ENCODE measurements at places on chromosomes 4 and X.

DNA sequence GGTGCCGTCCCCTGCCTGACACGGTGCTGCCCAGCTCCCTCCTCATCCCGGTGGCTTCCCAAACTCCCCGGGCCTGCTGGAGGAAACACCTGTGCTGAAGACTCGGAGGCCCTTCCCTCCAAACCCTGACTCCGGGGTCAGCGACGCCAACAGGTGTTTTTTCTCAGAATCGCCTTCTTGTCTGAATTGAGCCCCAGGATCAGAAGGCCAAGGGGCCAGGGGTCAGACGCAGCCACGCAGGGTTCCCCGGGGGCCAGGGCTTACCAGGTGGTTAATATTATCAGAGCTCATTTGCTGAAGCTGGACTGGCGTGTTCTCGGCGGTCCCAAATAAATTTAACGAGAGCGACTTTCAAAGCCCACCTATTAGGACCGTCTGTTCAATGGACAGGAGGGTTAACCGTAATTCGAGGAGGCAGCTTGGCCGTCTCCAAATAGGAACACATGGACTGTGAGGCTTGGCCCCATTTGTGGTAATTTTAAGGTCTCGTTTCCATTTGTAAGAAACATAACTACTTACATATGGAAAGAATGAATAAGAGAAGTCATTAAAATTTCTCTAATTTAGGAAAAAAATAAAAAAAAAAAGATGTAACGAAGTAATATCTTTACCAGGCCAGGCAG is 239.3 kb downstream of the CRLF2 start:
- DNase-seq, result no peak

GRCh38 chr4:148059617-148060180 is 327.8 kb downstream of the ARHGAP10 start:
- DNase-seq, result no peak

- peak; percentile 97 for DNase-seq
These were observed at the start of gene FIP1L1 for GRCh38 chr4:53377319-53378170. FIP1L1 (plus strand) TSS chr4:53377641; CDS start chr4:53377839, 198 bp downstream.

DNA sequence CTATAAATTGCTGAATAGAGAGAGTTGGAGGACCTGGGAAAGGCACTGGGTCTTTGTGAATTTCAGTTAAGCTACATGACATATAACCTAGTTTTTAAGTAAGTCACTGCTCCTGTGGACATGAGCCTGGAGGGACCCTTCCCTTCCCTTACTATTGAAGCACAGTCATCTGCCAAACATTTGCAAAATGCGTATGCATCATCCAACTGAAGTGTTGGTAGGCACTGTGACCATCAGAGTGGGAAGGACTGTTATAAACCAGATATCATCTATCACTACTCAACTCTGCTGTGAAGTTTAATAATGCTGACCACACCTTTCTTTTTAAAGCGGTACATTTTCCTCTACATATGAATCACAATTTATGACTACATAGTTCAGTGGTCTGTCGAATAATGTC is 5.2 kb downstream of the GABRA3 start:
- no peak for DNase-seq

DNA sequence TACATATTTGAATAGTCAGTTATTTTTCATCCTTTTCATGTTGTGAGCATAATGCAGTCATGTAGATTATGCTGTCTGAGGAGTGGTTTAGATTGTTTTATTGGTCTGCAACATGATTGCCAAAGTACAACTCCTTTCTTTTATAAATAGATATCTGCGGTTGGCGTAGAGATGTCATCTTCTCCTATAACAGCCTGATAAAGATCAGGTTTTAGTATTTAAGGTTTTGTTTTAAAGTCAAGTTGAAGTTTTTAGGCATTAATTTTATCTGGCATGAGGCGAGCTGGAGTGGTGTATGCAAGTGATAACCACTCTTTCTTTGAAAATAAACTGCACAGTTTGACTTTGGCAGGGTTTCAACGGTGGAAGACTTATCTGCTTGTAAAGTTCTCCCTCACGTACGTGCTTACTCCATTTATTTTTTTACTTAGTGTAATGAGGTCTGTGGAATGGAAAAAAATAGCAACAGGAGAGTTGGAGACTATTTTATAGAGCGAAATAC is 126.3 kb downstream of the FBXO8 start:
- no peak for DNase-seq

GRCh38 chr4:112055100-112055499 is 90.2 kb upstream of the FAM241A start:
- no peak for DNase-seq

DNA sequence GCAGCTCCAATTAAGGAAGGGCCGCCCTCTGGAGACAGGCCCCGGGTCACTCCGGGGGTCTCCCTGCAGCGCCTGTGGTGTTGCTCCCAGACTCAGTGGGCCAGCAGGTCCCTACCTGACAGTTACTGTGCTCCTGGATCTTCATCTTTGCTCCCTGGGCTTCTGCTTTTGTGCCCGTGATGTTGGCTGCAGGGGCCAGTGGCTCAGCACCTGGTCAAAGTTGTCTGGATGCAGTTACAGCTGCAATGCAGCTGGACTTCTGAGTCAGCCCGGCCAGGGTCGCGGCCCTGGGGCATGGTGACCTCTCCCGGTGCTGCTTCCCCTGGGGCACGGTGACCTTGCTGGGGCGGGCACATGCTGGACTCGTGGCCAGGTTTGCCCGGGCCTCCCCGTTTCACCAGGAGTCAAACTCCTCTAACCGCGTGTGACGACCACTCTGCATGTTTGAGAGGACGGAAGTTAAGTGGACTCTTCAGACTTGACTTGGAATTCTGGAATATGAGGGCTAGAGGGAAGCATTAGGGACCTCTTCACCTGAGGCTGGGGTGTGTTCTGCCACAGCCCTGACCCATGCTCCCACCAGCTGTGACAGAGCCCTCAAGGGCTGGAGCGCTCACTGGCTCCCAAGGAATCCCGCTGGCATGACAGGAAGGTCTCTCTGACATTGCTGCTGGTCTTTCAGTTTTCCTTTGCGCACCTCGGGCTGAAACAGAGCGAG is 3.7 kb downstream of the CTAG2 start:
- no peak for DNase-seq

DNA sequence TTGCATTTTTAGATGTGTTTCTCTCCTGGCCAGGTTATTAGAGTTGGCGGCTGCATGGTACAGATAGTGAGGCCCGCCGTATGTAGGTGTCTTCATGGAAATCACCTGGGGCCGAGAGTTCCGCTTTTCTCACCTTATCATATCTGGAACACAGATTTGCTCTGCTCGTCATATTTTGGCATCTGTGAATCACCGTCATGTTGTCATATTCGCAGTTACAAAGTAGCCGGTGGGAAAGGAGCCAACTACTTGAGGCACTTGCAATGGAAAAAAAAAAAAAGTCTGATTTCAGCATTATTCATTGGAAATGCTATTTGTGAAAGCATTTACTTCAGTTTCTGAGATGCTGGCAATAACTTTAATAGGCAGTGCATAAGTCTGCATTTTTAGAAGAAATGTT is 1715.2 kb upstream of the TENM3 start:
- DNase-seq, result no peak

GRCh38 chrX:72716766-72717165 is 2.7 kb upstream of the PHKA1 start:
- no peak for DNase-seq

GRCh38 chr4:25417014-25417413 is 40.0 kb downstream of the ANAPC4 start:
- DNase-seq, result no peak

DNA sequence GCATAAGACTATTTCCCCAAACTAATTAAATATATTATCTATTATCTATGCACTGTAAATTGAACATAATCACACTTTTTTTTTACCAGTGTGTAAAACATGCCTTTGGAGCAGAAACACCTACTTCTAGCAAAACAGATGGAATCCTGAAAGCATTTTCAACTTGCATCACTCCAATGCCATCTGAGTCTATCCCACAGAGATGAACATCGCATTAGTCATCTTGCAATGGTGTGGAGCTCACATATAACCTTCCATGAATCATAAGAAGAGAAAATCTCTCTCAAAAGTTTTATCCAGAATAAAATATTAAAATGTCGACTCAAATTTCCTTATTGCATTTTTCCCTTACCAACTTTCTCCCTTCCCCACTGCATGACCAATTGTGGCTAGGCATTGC is 406.7 kb upstream of the ACTRT1 start:
- DNase-seq, result no peak

- DNase-seq, result no peak
These were observed 1.4 kb upstream of the L1CAM start for GRCh38 chrX:153887385-153887784.

- DNase-seq, result no peak
These were observed 80.7 kb downstream of the ZAR1 start for GRCh38 chr4:48570646-48571220.

DNA sequence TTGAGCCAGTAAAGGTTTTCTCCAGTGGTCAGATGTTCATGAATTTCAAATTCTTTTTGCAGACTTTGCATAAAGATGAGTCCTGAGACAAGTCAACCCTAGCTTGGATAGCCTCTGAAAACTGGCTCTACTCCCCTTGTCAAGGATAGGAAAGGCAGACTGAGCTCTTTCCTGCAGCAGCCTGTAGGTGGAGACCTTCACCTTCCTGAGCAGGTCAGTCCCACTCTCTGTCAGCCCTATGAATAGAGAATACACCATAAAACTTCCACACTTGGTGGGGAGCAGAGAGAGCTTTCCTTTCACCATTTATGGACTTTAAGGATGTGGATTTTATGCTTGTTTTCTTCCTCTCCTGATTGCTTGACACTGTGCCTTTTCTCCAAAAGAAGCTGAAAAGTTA is 41.9 kb downstream of the PCDH19 start:
- no peak for DNase-seq

DNA sequence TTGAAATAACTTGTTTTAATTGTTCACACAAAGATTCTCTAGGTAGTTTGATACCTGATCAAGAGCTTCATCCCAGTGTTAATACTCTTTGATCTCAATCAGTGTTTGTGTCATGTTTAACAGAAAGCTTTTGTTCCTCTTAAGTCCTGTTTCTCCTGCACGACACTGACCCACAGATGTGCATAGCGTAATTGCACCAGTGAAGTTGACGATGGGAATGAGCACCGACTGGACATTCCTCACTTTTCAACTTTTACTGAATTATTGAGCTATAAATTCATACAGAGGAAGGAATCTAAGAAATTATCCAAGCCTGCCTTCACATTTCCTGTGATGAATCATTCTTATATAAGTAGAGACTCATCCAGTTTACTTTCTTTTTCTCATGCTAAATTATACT is 878.7 kb upstream of the TENM3 start:
- no peak for DNase-seq

- DNase-seq, result no peak
These were observed 66.1 kb downstream of the MAGEA10 start for GRCh38 chrX:152072236-152072635.

DNA sequence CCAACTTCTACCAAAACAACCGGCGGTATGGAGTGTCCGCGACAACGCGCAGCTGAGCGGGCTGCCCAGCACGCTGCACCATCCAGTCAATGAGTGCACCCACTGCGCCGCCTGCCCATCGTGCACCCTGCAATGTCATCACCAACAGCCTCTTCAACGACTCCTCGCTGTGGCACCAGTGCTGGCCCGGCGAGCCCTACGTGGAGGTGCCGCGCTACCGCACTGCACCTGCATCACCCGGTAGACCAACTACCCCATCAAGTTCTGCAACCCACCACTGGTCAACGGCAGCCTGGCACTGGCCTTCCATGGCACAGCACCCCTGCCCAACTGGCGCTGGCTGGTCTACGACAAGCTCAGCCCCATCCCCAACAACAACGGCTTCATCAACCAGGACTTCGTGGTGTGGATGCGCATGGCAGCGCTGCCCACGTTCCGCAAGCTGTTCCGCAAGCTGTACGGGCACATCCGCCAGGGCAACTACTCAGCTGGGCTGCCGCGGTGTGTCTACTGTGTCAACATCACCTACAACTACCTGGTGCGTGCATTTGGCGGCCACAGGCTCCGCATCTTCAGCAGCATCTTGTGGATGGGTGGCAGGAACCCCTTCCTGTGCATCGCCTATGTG is 42.8 kb downstream of the IL13RA1 start:
- no peak for DNase-seq

DNA sequence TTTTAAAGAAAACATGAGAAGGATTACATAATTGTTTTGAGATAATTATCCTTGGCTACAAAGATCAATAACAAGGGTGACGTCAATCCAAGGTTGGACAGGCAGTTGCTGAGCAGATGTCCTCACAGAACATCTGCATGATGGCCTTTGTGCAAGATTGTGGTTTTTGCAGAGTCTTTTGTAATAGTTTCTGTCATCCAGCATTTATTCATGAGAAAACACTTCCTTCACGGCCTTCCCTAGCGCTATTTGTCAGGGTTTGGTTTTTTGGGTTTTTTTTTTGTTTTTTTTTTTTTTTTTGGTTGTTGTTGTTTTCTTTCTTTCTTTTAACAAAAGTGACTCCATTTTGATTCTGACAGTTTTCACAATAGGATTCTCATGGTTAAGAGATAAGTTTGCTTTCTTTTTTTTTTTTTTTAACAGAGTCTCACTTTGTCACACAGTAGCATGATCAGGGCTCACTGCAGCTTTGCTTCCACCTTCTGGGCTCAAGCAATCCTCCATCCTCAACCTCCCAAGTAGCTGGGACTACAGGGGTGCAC is 31.5 kb upstream of the ELF2 start:
- no peak for DNase-seq

- DNase-seq, result no peak
These were observed 2.4 kb upstream of the MORF4L2 start for GRCh38 chrX:103688946-103689345.

GRCh38 chr4:7334521-7335275 is 100.0 kb downstream of the PSAPL1 start:
- no peak for DNase-seq

GRCh38 chr4:33772582-33772981 is 2471.7 kb downstream of the ARAP2 start:
- DNase-seq, result no peak

DNA sequence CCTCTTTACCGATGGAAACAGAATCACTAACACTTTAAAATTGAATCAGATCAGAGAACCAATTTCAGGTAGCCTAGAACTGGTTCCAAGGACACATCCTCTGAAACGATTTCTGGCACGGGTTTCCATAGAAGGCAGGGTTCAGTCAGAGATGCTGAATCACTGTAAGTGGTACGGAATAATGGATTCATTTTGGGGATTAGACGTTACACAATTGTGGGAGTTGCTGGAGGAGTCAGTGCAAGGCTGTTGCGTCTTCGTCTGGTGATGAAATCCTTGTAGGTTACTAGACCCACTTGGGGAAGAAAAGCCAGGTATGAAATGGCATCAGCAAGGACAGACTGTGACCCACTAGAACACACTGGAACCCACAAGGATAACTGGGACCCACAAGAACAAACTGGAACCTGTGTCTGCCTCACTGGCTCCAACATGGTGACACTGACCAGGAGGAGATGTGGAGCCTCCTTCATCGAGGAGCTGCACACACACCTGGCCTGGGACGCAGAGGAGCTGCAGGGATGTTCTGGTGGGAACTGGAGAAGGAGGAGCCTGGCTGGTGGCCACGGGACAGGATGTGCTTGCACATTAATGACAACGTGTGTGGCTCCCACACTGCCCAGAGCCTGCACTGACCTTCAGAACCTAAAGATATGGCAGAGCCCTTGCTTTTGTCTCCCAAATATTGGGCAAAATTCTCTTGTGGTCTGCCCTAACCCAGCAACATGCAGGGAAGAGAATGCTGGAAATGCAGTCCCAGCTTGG is 105.1 kb downstream of the TRAPPC11 start:
- DNase-seq, result no peak

Data from stimulated activated naive CD4-positive, alpha-beta T cell (primary cell).